HCT116 (cell line): ENCODE measurements at places on chromosomes 1 and 21. TPM values are rescaled to one million over a fixed set of nuclear protein-coding genes. Genes with fewer than 3 reads are reported as not detected.
A peak's percentile ranks its signal among the peaks of the same experiment; 100 is the strongest.

GRCh38 chr1:210262897-210263272 is 30.3 kb downstream of the SERTAD4 start:
- H3K36me3 ChIP-seq, result no peaks in the 10 kb centered on the region
- peaks cover 3% of the 10 kb centered on the region; the same call in 1 of the 2 replicates for H3K4me1 ChIP-seq
- no peak overlapping the region for H3K27ac ChIP-seq
- H3K4me3 ChIP-seq, result no peak overlapping the region

The FCRL5 gene
- total RNA-seq, result not detected

- no peak overlapping the region for H3K4me3 ChIP-seq
- DNase-seq, result no peak
- H3K4me1 ChIP-seq, result no peaks in the 10 kb centered on the region
- H3K36me3 ChIP-seq, result no peaks in the 10 kb centered on the region
- no peaks in the 10 kb centered on the region for H3K27me3 ChIP-seq
Observed at GRCh38 chr1:245225322-245226202, 70.8 kb downstream of the KIF26B start.

DNA sequence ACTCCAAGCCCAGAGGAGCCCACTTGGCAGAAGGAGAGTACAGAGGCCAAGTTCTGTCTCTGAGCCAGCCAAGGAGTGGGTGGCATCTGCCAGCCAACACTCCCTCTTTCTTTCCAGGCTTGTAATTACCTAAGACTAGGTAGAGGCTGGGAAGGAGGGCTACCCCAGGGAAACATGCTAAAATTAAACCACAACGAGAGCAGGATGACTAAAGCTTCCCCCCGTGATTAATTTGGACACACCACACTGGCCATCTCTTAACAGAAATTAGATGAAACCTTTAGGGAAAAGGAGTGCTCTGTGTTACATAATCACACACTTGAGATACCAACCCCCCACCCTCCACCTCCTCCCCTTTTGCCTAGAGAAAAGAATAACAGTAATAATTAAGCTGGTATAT is 102.1 kb upstream of the ZC3H12A start:
- DNase-seq, result no peak
- peaks cover 40% of the 10 kb centered on the region for H3K27me3 ChIP-seq
- H3K4me1 ChIP-seq, result no peaks in the 10 kb centered on the region
- H3K4me3 ChIP-seq, result no peak overlapping the region

The LDLRAD1 gene
- total RNA-seq, result 0.30 TPM

The SELL gene
- 4.1 TPM for total RNA-seq

DNA sequence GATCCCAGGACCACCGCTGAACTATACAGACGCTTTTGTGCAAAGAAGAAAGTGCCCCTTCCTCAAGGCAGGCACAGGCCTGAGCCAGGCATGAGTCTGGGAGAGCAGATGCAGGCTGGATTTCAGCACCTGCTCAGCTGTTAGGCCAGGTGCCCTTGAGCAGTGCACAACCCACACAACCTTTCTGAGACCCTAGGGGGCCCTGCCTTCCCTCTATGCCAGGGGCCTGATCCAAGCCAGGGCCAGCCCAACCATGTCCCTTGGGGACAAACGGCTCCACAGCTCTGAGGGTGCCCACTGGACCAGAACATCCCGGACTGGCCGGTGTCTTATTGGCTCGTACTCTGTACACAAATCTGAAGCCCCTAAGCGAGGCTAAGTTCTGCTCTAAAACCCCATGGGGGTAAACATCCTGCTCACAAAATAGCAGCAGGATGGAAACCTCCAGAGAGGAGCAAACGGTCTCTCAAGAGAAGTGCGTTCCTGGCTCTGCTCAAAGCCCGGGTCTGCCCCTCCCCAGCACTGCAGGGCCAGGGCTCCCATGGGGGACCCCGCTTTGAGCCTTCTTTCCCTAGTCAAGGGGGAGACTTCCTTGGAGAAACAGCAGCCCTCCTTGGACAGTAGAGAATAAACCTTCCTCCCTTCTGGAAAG is 275.1 kb downstream of the NPHP4 start:
- no peaks in the 10 kb centered on the region for H3K36me3 ChIP-seq
- H3K4me3 ChIP-seq, result no peak overlapping the region
- H3K27ac ChIP-seq, result no peak overlapping the region
- H3K27me3 ChIP-seq, result no peaks in the 10 kb centered on the region

The GBP7 gene
- total RNA-seq, result not detected

- H3K36me3 ChIP-seq, result no peaks in the 10 kb centered on the region
- no peaks in the 10 kb centered on the region for H3K27me3 ChIP-seq
- peak; percentile 79 for DNase-seq
- H3K4me3 ChIP-seq, result no peak overlapping the region
- H3K4me1 ChIP-seq, result peaks cover 6% of the 10 kb centered on the region
- H3K27ac ChIP-seq, result no peak overlapping the region
Observed at GRCh38 chr1:28877132-28877781, 37.1 kb upstream of the EPB41 start.

- no peaks in the 10 kb centered on the region for H3K36me3 ChIP-seq
- no peaks in the 10 kb centered on the region for H3K27me3 ChIP-seq
- H3K27ac ChIP-seq, result no peak overlapping the region
- DNase-seq, result no peak
- no peaks in the 10 kb centered on the region for H3K4me1 ChIP-seq
Observed at GRCh38 chr1:233816348-233816747, 88.1 kb upstream of the SLC35F3 start.

DNA sequence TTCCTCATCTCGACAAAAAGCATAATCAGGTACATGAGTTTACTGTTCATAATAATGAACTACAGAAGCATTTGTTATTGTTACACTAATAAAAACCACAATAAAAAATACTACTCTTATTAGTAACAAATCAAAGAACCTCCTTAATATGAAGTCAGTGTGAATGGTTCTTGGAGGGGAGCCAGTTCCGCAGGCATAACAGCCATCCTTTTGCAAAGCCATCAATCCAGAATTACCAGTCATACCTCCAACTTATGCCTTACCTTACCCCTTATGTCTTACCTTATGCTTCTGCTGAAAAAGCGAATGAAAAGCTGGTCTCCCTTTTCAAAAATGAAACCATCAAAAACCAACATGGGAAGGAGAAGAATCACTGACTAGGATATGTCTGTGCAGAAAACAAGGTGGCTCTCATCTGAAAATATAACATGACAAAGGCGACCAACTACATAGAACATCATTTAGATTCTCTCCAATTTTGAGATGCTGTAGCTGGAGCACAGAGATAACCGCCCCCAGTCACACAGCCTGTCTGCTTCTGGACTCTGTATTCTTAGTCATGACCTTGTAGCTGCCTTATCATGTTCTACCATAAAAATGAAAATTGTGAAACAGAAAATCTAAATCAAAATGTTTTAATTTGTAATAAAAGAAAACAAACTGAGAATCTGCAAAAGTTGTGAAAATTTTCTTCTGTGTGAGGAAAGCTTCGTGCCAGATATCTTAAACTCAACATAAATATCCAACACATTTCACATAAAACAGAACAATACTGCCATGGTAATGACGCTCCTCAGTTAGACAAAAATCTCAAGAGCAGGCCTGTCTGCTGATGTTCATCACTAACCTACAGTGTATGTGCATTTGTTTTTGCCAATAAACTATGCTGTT is 438.2 kb downstream of the SMYD3 start:
- H3K36me3 ChIP-seq, result no peaks in the 10 kb centered on the region
- H3K4me1 ChIP-seq, result no peaks in the 10 kb centered on the region
- no peak for DNase-seq
- no peak overlapping the region for H3K4me3 ChIP-seq
- H3K27me3 ChIP-seq, result no peaks in the 10 kb centered on the region
- H3K27ac ChIP-seq, result no peak overlapping the region
